COLO829 (cell line): ENCODE measurements at places on chromosomes 5 and 9.

DNA sequence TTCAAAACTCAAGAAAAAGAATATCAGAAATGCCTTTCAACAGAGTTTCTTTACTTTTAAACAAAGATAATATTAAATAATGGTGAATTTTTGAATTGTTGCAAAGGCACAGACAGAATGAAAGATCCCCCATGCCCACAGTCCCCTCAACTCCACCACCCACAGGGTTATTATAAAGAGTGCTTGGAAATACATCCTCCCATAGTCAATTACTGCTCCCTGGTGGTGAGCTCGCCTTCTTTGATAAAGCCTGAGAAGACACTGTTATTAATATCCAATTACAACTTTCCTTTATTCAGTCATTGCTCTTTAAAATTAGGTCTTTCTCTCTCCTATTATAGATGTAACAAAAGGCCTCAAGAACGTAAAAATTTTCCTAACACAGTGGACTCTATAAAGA, 490.2 kb upstream of the RORB start:
- peak; percentile 20 for DNase-seq

GRCh38 chr5:89246864-89247263, 363.9 kb upstream of the MEF2C start:
- no peak for DNase-seq

- DNase-seq: no peak
Measured at GRCh38 chr9:6128030-6128429, 87.6 kb upstream of the IL33 start.

- no peak for DNase-seq
Measured at GRCh38 chr5:147382776-147383175, 127.1 kb downstream of the DPYSL3 start.

- no peak for DNase-seq
Measured at GRCh38 chr5:127254729-127255284, 35.8 kb upstream of the MEGF10 start.

DNA sequence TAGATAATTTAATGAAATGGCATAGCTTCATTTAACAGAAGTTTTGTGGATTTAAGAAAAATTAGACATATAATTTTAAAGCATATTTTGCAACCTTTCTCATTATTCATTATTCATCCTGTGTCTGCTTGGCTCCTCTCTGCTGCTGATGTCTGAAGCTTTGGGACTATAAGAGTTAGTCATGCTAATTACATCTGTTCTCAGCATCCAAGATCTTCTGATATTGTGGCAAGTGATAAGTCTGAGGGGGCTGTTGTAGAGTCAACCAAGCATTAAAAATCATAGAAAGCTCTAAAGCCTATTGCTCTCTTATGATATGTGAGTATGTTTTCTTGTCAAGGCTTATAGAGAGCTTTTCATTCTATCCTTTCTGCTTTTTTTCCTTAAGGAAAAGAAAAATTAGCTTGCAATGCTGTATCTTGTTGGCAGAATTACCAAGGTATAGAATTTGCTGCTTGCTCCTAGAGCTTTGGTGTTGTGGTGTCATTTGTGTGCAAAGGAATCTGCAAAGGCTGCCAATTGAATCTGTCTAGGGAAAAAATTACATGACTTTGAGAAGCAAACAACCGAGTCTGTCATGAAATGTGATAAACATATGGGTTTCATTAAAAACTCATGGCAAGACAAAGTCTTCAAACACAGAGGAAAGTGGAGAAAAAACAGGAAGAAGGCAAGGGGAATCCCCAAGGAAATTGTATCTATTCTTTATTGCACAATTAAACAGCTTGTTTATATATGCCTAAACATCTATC, 156.1 kb upstream of the DAB2 start:
- peak; percentile 10 for DNase-seq

DNA sequence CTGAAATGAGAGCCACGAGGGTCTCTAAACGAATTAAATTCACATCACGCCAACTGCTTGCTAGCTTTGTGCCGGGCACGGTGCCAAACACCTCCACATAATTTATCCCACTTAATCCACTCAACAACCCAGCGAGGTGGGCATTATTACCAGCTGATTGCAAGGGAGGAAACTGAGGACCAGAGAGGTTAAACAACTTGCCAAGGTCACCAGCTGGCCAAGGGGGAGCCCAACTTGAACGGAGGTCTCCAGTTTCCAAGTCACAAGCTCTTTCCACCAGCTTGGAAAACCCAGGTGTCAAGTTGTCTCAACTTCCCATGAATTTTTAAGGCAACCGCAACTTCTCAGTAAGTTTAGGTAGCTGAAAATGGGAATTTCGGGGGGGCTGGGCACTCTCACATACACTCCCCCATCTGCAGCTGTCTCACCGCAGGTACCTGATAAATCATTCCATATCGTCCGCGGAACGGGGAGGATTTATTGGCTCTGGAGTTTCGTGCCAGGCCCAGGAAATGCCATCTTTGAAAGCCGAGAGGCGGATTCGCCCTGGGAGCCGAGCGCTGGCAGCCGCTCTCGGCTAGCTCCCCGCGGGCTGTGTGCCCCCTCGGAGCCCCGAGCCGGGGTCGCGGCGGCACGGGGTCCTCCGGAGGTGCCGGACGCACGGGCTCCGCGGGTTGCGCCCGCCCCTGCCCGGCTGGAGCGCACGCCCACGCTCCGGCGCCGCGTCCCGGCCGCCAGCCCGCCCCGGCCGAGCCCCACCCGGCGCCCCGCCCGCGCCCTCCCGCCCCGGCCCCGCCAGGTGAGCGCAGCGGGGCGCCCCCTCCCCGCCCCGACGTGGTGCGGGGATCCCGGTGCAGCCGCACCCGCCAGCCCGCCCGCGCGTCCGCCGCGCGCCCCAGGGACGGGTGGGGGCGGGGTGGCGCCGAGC, 617 bp downstream of the PTPN3 start:
- no peak for DNase-seq

GRCh38 chr9:18438300-18438925, 35.5 kb upstream of the ADAMTSL1 start:
- no peak for DNase-seq

GRCh38 chr5:120446068-120446492, 18.0 kb upstream of the PRR16 start:
- DNase-seq: peak; percentile 28
